ENCODE measurements at places on chromosomes 1 and 21.

- peak; percentile 64 for DNase-seq
Measured at GRCh38 chr1:237911911-237912310, 21.2 kb upstream of the ZP4 start.

DNA sequence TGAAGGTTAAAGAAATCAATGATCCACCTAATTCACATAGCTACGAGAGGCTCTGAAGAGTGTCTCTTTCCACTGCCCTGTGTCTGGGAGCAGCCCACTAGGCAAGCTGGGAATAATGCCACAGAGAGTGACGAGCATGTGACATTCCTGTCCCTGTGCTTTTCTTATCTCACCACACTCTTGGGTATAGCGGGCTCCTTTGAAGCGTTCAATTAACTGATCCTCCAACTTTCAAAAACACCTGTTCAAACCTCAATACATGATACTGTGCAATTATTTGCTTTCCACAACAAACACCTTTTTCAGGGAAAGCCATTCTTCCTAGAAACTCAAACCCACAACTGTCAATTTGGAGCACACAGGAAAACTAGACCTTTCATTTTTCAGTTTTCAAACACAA is 43.4 kb downstream of the PLPP3 start:
- no peak for DNase-seq

DNA sequence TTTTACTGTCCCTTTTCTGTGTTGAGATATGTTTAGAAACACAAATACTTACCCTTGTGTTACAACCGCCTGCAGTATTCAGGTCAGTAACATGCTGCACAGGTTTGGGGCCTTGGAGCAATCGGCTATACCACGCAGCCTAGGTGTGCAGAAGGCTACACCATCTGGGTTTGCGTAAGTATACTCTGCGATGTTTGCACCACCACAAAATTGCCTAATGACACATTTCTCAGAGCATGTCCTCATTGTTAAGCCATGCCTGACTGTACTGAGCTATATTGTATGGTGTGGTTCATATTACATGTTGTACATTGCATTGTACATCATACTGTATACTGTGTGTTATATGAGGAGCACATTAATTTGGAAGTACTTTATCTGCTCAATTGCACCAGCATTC is 247.4 kb downstream of the RHOU start:
- DNase-seq: peak; percentile 65

DNA sequence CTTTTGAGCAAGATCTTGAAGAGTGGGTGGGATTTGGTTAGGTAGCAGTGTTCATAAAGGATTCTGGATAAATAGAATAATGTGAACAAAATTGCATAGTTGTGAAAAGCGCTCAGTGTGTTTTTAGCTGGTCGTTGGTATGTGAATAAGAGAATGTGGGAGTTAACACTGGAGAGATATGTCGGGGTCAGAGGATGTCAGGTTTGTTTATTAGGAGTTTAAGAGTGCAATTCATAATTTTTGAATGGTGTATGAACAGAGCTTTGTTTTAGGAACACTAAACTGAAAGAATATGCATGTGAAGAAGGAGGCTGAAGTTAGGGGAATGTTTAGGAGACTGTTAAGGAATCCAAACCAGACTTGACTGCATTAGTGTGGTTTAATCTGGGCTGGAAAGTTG is 9.4 kb downstream of the USP16 start:
- DNase-seq: no peak

DNA sequence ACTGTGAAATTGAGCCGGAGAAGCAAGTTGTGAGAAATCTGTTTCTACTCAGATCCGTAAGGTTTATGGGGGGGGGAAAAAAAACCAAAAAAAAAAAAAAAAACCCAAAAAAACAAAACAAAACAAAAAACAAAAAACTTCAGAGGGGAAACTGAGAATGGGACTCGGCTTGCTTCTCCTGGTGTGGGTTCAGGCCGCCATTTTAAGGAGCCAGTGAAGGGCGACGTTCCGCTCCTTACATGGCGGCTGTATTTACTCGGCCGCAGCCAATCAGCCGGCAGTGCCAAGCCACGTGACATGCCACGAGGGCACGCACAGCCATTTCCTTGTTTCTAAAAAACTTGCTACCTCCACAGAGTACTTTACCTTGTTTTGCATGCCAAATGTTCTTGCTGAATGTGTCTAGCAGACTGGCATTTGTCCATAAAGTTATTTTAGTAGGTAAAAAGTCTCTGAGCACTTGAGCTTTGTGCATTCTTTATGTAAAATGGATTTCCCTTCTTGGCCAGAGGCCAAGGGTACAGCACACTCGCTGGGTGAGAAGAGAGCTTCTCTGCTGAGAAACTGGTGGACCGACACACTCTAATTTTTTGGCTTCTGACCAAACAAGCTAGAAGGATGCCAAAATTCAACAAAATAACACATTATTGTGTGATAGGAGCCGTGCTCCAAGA is 101.8 kb downstream of the NFIA start:
- peak; percentile 3 for DNase-seq

- no peak for DNase-seq
Measured at GRCh38 chr1:214510477-214510876, 40.9 kb downstream of the PTPN14 start.

- DNase-seq: no peak
Measured at GRCh38 chr21:33552093-33552998, 9.5 kb downstream of the SON start.

DNA sequence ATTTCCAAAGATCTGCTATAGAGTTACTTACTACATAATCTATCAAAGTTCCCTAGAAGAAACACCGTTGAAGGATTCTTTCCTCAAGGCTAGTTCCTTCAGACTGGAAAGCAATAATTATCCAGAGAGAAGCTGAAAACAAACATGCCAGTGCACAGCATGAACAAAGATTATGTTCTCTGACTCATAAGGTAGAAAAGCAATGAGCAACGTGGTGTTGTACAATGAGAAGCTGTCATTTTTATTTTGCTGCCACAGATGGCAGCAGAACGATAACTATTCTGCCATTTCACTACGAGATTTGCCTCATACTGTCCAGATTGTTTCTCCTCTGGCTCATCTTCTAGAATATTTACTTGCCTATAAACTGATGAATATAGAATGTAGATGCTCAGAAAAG is 10.7 kb downstream of the EXTL2 start:
- peak; percentile 58 for DNase-seq

- DNase-seq: no peak
Measured at GRCh38 chr1:202084791-202085681, 37.7 kb upstream of the GPR37L1 start.

DNA sequence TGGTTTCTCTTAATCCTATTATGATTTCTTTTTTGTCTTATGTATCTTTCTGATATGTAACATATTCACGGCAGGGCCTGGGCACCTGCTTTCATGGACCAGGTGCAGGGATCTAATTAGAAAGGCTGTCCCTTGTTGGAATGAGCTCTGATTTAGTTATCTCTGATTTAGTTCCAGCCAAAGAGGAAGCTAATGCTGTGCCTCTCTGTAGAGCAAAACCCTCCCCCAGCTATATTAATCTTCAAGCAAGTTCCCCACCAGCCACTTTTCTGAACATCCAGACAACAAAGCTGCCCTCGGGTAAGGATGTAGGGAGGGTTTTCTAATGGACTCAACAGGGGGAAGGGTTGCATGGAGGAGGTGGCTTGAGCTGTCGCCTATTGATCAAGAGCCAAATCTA is 6.1 kb downstream of the TSACC start:
- DNase-seq: no peak

DNA sequence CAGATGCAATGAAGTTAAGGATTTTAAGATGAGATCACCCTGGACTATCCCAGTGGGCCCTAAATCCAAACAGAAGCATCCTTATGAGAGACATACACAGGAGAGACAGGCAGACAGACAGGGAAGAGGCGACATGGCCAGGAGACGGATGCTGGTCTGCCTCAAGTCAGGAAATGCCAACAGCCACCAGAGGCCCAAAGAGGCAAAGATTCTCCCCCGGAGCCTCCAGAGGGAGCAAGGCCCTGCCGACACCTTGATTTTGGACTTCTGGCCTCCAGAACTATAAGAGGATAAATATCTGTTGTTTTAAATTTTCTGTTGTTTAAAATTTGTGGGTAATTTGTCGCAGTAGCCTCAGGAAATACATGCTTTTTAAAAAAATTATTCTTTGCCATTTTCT is 116.4 kb downstream of the GLIS1 start:
- no peak for DNase-seq

DNA sequence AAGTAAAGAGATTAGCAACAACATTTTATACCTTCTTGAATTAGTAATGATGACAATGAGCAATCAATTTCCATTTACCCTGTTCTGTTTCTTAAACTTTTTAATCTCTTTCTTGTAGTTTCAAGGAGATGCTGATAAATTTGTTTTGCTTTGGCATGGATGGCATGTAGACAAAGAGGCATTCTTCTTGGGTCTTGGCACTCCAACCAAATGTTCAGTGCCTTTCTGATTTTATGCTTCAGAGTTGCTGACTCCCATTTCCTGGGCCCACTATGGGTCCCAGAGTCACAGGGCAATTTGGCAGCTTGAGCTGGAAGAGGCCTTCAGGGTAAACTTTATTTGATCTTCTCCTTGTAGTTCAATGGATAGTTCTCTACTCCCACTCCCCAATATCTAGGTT is 42.1 kb upstream of the OSBPL9 start:
- DNase-seq: no peak

GRCh38 chr1:219763321-219763720 is 150.4 kb upstream of the ZC3H11B start:
- no peak for DNase-seq

DNA sequence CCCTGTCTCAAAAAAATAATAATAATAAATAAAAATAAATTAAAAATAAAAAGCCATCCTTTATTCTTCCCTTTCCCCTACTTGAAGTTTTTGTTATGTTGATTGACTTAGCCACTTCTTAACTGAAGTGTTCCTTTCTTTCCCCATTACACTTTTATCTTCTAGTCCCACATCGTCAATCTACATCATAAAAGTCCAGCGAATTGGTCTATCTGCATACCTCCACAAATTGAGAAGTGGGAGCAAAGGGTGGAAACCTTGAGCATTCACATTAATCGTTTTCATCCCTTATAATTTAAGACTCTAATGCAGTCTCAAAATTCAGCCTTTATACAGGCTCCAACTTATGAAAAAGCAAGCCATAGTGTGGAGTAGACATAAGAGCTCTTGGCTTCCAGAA is 6.5 kb upstream of the ZYG11A start:
- DNase-seq: no peak

- no peak for DNase-seq
Measured at GRCh38 chr1:244710474-244711062, 57.6 kb downstream of the DESI2 start.

- DNase-seq: no peak
Measured at GRCh38 chr1:224739997-224740684, 124.0 kb downstream of the CNIH3 start.

DNA sequence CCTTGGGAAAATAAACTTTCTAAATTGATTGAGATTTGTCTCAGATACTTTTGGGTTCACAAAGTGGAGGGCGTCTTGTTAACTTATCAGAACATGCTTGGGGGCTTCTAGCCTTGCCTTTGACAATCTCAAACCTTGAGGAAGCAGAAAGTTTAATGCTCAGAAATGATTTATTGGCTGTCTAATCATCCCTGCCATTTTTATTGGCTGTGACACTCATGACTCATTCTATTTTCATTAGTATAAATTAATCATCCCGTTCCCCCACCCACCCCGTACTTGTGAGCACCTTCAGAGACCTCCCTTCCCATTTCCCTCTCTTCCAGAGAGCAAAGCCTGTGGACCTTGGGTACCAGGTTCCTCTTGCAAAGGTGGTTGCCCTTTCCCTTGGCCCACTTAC is 87.1 kb downstream of the FGGY start:
- no peak for DNase-seq

DNA sequence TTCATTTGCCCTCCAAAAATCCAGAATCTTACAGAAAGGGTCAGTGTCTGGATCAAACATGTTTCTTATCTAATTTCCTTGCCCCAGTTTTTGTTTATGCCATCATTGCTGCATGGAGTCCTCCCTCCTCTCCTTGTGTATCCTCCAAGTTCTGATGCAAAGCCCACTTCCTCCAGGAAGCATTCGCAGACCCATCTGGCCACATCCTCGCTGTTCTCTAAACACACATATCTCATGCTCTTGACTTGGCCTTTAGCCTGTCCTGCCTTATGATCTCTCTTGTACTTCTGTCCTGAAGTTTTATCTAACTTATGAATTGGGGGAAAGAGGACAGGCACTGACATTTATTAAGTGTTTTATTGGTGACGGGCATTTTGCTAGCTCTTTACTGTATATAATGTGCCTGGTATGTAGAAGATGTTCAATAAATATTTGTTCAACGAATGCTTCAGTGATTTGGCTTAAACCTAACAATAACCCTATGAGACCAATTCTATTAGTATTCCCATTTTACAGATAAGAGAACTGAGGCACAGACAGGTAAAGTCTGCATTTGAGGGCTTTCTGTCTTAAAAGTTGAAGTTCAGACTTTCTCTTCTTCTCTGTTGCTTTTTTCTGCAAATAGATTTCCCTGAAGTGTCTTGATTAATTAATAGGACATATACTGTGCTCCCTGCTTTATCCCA is 19.2 kb upstream of the ID3 start:
- no peak for DNase-seq

DNA sequence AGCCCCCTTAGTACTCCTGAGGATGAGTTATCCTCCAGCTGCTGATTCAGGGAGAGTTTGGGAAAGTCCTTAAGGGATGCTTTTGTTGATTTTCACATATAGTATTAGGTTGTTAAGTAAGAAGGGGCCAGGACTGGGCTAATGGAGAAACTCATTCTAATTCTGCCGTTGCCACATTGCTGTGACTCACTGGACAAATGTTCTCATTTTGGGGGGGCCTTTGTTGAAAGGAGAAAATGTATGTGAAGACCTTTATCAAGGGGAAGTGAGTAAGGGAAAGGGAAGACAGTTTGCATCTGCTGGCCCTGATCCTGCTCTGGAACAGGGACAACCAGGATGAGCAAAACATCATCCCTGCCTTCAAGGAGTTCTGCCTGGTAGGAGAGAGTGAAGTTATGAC is 123.2 kb upstream of the FGGY start:
- no peak for DNase-seq

GRCh38 chr21:41929248-41929647 is 24.6 kb downstream of the C2CD2 start:
- no peak for DNase-seq

DNA sequence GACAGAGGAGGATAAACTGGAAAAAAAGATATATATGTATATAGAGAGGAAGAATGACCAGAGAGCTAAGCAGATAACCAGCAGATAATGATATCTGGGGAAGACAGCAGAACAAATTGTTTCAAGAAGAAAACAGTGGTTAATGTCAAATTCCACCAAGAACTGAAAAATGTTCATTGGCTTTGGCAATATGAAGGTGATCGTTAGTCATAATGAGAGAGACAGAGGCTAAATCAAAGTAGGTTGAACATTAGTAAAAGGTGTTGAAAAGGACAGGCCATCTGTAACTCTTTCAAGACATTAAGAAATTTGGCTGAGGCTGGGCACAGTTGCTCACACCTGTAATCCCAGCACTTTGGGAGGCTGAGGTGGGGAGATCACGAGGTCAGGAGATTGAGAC is 25.3 kb upstream of the CR2 start:
- no peak for DNase-seq

- DNase-seq: peak; percentile 60
Measured at GRCh38 chr1:210231846-210232510, 618 bp upstream of the SERTAD4 start.
